ENCODE measurements at places on chromosomes 2 and 18.

DNA sequence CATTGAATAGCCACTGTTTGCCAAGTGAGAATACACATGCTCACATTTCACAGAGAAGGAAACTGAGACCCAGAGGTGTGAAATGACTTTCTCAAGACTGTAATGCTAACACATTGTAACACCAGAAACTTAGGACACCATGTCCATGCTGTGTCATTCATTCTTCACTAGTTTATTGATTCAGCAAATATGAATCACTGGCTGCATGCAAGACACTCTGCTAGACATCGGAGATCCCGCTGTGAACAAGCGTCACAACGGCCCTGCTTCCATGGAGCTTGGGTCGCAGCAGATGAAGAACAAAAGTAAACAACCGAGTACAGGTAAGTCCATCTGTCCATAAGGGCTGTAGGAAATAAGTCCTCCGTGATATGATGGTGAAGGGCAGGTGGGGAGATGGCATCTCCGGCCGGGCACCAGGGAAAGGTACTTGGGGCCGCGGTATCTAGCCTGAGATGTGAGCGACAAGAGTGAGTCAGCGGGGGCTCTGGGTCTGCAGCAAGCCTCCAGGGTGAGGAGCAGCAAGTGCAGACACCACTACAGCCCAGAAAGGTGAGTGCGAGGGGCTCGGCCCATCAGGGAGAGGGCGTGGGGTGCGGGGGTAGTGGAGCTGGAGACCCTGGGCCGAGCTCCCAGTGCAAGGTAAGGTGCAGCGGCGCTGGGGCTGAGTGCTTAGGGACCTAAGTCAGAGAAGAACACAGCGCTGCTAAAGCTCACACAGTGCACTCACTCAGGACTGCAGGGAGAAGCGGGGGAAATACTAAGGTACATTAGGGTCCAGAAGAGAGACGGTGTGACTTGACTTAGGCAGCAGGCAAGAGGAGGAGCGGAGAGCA lies 391.2 kb downstream of the FBXO15 start:
- DNase-seq: no peak

GRCh38 chr2:234426616-234427015 lies 70.3 kb downstream of the ARL4C start:
- DNase-seq: no peak

DNA sequence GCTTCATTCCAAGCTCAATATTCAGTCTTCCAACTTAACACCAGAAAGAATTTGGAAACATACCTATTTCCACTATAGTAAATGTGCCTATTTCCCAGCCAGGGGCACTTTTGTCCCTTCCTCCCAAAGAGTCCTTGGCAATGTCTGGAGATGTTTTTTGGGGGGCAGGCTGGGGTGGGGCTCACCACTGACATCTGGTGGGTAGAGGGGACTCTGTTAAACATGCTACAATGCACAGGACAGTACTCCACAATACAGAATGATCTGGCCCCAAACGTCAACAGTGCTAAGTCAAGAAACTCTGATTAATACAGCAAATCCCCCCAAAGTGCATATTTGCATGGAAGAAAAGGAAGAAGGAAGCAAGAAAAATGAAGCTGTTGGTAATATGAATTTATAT lies 61.7 kb downstream of the SMIM21 start:
- DNase-seq: no peak

DNA sequence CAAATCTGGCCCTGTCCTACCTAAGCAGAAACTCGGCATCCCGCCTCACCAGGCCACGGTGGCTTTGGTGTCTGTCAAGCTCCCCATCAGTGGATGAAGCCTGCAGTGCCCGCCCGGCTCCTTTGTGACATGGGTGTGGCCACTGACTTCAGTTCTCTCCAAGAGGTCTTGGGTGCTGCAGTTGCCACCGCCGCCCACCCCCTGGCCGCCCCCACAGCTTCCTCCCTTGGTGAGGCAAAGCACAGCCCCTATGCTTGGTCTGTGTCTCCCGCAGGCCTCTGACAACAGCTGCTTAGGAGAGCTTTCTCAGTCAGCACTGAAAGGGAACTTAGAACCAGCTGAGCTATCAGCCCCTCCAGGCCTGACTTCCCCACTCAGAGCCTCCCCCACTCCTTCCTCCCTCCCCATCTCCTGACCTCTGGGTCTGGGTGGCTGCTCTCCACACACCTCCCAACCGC lies 22.9 kb upstream of the GPR55 start:
- no peak for DNase-seq

GRCh38 chr2:129396980-129397599 lies 582.4 kb upstream of the RAB6C start:
- DNase-seq: no peak

DNA sequence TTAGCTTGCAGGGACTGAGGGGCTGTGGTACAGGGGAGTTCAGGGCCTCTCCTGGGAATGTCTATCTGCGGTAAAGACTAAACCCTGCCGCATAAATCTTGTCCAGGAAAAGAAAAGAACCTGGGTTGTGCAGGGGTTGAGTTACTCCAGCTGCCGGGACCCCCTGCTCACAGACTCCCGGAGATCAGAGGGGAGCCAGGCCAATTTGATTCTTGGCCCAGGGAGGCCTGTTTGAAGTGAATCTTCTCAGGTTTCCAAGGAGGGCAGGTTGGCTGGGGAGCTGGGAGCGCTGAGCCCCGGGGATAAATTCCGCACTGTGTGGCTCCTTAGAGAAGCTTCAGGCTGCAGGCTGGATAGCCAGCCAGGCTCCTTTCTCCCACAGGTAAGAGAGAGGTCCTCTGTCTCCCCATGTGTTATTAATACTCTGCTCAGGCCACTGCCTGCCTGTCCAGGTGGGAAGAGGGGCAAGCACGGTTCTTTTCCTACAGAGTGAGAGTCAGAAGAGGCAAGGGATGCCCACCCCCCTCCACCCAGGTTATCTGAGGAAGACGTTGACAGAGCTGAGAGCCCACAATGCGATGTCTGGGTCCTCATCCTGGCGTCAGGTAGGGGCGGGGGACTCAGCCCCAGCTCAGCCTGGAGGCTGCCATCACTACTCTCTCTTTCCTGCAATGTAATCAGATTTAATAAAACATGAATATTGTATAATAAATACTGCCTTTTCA lies 82.7 kb downstream of the LONRF2 start:
- DNase-seq: no peak

GRCh38 chr2:4831751-4832150 lies 860.4 kb upstream of the SOX11 start:
- DNase-seq: no peak

GRCh38 chr18:24630346-24630880 lies 170.0 kb downstream of the HRH4 start:
- DNase-seq: no peak

DNA sequence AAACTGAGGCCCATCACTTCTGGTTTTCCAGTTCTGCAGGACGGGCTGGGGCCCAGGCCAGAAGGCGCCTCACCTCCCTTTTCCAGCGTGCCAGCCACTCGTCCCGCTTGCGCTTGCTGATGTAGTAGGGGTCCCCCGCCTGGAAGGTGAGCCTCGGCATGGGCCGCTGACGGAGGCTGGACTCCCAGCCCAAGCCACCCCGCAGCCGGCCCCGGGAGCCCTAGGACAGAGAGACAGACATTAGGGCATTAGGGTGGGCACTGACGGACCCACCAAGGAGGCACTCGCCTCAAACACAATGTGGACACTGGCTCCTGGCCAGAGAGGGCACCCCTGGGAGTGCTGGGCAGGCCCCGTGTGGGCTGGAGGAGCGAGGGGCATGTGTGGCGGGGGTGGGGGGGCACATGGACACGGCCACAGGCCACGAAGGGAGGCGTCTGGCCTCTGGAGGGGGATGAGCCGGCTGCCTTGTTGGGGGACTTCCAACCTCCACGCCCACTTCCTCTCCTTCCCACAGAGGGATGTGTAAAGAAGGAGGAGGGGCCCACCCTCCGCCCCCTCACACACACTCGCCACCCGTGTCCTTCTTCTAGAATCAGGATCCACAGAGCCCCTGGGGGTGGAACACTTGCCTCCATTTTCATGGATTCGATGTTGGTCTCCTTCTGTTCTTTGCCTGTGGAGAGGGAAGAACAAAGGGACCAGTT lies 66.7 kb downstream of the DNMT3A start:
- no peak for DNase-seq

- no peak for DNase-seq
Measured at GRCh38 chr2:179298666-179299065, 34.0 kb upstream of the SESTD1 start.

DNA sequence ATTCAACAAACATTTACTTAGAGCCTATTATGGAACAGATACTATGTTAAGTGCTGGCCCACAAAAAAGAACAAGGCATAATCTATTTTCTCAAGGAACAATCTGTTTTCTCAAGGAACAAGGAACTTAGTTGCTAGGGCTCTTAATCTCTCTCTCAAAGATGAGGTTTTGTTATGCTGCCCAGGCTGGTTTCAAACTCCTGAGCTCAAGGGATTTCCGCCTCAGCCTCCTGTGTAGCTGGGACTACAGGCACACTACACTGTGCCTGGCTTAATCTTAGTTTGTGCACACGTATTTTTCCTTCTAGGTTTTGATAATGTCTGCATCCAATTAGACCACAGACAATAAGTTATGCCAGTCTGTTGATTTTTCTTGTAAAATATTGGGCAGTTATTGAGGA lies 89.5 kb downstream of the PTH2R start:
- DNase-seq: no peak

GRCh38 chr2:216299588-216299987 lies 72.7 kb downstream of the MARCHF4 start:
- no peak for DNase-seq

GRCh38 chr2:197850882-197851450 lies 46.6 kb downstream of the PLCL1 start:
- DNase-seq: no peak

DNA sequence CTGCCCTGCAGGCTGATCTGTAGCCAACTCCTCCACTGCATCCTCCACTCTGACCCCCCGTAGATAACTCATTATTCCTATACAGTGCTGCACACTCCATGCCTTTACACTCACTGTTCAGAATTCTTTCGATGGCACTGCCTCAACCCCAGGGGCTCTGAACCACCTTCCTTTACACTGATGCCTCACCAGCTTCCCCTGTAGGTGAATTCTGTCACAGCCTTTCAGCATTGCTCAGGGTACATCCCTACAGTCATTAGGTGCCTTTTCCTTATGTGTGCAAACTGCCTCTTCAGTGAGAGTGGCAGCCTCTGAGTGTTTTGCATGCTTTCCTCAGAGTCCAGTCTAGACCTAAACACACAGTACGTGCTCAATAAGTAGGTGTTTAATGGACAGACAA lies 319.4 kb downstream of the LRRTM1 start:
- no peak for DNase-seq

- DNase-seq: no peak
Measured at GRCh38 chr2:66929632-66930338, 467.3 kb upstream of the ETAA1 start.

DNA sequence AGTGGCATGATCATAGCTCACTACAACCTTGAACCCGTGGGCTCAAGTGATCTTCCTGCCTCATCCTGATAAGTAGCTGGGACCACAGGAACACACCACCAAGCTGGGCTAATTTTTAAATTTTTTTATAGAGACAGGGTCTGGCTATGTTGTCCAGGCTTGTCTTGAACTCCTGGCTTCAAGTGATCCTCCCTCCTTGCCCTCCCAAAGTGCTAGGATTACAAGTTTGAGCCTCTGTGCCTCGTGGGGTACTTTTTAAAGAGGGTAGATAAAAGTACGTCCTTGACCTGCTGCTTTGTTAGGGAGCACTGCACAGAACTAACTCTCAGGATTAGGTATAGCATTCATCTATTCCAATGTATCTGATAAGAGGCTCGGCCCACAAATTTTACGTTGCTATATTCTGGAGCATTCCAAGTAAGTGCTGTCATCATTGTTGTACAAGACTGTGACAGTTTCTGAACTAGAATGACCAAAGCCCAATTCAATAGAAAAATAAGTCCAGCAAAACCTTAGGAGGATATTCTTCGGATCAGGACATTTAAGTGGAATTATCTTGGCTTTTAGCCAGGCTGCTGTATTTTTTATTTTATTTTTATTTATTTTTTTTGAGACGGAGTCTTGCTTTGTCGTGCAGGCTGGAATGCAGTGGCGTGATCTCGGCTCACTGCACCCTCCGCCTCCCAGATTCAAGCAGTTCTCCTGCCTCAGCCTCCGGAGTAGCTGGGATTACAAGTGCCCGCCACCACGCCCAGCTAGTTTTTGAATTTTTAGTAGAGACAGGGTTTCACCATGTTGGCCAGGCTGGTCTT lies 4.1 kb downstream of the MTCL1 start:
- DNase-seq: no peak

DNA sequence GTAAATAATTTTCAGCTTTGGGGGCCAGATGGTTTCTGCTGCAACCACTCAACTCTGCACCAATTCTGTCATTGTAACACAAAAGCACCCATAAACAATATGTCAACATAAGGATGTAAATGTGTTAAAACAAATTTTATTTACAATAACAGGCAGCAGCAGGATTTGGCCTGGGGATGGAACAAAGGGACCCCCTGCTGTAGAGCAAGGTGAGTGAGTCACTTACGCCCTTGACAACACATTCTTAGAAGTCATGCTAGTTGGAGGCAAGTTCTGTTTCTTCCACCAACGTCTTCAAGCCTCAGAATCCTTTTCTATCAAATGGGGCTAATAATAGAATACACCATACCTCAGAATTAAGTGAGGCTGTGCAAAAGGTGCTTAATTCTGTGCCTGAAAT lies 610.2 kb upstream of the SYT4 start:
- no peak for DNase-seq

DNA sequence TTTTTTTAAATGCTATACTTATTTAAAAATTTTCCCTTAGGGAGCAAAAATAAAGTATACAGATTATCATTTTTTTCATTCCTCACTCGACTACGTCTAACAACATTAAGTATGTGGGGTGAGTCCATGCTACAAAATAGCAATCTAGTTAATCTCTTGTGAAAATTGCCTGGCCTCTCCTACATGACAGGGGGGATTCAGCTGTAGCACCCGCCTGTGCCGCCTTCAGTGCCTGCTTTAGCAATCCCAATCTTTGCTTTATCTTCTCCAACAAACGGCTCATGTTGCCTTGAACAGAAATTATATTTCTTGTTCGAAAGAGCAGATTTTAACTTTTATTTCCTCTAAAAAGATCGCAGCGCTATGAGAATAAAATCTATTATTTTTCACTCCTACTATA lies 2.4 kb upstream of the SOX11 start:
- no peak for DNase-seq

GRCh38 chr2:195021711-195022507 lies 635.1 kb upstream of the SLC39A10 start:
- DNase-seq: no peak

- no peak for DNase-seq
Measured at GRCh38 chr18:43312891-43313290, 35.6 kb upstream of the SYT4 start.

GRCh38 chr2:84704505-84705244 lies 176.2 kb downstream of the TRABD2A start:
- DNase-seq: no peak
